ENCODE measurements at places on chromosomes 16 and 17. TPM values are rescaled to one million over a fixed set of nuclear protein-coding genes. Genes with fewer than 3 reads are reported as not detected.

DNA sequence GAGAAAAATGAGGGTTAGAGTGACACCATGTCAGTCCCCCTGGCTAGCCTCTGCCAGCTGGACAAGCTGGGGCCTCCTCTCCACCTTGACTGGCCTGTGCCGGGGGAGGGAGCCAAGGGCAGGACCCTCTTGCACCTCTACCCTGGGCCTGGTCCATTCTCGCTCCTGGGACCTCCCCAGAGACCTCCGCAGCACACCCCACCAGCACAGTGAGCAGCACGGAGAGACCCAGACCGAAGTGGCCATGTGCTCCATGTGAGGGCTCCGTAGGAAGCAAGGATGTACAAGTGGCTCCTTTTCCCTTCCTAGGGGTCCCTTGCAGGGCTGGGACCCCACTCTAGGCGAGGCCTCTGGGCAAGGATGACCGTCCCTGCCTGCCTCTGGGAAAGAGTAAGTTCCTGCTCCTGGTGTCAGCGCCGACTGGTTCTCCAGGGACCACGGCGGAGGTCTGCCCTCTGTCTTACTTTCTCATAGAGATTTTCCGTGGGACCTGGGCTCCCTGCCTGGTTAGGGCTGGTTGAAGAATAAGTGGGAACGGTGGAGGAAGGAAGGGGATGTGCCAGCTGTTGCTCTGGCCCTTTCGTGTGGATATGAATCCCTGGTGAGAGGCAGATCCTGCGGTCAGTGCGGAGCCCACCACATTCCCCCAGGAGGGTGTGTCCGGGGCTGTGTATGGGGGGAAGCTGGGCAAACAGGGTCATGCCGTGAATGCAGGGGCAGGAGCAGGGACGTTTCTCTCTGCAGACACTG is 124.2 kb downstream of the METRNL start:
- no peak for DNase-seq

DNA sequence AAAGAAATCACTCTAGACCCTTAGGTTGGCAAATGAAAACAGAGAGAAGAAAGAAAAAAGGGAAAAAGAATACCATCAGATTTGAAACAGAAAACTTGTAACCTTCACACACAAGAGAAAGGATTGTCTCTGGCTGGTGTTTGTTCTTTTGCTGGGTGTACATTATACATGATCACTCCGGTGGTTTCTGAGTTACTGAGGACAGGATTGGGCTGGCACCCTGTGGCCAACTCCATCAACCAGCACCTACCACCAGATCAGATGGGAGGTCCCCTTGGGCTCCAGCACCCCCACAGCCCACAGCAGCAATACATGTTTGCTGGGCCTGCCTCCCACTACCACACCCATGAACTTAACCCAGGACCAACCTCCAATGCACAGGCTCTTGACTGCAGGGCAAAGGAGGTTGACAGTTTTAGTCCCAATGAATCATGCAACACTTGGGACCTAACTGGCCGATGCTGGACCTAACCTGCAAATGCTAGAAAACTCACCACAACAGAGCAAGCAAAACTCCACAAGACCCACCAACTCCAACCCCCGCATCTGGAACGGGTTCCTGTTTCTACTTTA is 308.3 kb downstream of the SOX9 start:
- no peak for DNase-seq

- DNase-seq: no peak
These were observed 236.0 kb downstream of the RBFOX3 start for GRCh38 chr17:79374807-79375206.

- DNase-seq: no peak
These were observed 4.8 kb downstream of the P2RX1 start for GRCh38 chr17:3911271-3912053.

DNA sequence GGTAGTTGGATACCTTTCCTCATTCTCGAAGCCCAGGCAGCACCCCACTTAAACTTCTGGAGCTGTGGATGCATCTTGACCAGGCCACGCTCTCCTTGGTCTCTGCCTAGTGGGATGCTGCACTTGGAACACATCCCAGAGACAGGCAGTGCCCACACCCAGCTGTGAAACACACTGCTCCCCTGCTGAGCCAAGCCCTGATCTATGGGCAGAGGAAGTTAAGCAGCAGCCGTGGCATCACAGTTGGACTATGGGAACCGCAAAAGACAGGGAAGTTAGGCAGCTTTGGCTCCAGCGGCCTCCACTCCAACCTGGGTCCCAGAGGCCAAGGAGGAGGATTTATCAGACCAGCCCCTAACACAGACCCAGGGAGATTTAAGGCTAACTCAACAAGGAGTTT is 284.8 kb upstream of the CCL2 start:
- no peak for DNase-seq

CPHXL2 gene
- not detected for total RNA-seq

SOX15 gene
- total RNA-seq: 1.8 TPM

CDH3 gene
- 173 TPM for total RNA-seq

DNA sequence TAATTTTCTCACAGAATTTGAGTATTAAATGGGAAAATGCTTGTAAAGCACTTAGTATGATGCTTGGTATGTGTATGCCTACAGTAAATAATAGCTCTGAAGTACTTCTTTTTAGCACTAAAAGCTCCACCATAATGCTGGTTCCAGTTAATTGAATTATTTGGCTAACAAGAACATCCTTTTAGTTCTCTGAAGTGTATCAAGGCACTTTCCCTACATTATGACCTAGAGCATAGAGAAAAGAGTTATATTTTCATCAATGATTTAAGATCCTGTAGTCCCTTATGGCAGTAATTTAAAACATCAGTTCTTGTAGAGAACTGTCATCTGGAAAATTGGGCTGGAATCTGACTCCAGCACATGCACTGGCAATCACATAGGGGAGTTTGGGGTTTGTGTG is 21.9 kb upstream of the PHAF1 start:
- no peak for DNase-seq

- DNase-seq: no peak
These were observed 11.9 kb upstream of the TEDC2 start for GRCh38 chr16:2447920-2448583.

DNA sequence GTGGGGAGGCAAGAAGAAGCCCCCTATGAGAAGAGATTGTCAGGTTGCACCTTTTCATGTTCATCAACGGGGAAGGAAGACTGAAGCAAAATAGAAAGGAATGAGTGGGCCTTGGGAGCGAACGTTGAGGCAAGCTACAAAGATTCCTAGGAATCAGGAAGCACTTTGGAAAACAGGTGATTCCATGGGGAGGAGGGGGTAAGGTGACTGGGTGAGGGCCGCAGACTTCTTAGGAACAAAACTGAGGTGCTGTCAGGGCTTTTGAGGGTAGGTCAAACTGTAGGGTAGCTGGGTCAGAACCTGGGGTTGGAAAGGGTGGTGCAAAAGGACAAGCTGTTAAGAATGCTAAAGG is 528 bp downstream of the ITFG1 start:
- no peak for DNase-seq

TNFRSF13B gene
- not detected for total RNA-seq

- DNase-seq: no peak
These were observed 18.0 kb downstream of the CA5A start for GRCh38 chr16:87918338-87918737.

- DNase-seq: no peak
These were observed 22.5 kb upstream of the DYNLL2 start for GRCh38 chr17:58060596-58061191.

NPIPB9 gene
- 2.7 TPM for total RNA-seq

DNA sequence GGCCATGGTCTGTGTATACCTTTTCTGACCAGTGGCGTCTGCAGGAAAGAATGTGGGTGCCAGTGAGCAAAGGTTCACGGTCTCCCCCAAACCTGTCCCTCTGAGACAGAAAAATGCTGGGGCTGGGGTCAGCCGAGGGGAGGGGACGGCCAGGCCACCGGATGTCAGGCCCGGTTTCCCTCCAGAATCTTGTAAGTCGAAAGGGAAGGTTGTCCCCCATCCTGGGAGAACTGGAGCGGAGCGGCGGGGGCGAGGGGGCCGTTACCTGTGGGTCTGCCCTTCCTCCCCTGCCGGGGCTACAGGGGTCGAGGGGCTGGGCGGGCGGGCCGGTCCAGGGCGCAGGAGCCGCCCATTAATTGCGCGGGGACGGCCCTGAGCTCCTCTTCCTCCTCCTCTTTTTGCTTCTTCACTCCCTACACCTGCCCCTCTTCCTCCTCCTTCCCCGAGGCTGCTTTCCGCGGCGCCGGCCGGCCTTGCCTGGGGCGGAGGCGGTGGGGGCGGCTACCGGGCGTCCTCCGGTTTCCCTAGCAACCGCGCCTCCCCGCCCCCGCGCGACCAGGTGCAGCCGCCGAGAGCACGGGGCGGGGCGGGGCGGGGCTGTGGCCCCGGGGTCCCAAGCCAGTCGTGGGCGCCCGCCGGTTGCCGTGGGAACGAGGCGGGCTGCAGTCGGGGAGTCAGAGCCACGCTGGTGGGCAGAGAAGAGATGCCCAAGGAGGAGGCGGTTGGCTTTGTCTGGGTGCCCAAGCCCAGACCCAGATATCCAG is at the start of gene MARCHF10:
Gene MARCHF10, minus strand, starts transcription at position 503 of the 764 bp plus-strand sequence. CDS start 6,579 bp downstream, outside the sequence.
- DNase-seq: no peak

DNA sequence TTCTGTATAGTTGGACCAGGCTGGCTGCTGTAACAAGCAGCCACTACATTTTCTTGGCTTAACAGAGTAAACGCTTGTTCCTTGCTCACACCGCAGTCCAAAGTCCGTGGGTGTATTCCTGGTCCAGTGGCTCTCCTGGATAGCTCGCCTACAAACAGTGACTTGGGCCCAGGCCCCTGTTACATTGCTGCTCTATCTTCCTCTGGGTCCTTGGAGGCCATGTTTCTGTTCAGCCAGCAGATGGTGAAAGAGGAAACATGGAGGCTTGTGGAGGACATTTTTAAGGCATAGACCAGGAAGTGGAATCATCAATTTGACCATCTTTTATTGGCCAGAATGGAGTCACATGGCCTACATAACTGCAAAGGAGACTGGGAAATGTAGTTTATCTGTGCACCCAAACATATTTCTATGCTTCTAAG is 55.1 kb downstream of the ATP2C2 start:
- no peak for DNase-seq

DNA sequence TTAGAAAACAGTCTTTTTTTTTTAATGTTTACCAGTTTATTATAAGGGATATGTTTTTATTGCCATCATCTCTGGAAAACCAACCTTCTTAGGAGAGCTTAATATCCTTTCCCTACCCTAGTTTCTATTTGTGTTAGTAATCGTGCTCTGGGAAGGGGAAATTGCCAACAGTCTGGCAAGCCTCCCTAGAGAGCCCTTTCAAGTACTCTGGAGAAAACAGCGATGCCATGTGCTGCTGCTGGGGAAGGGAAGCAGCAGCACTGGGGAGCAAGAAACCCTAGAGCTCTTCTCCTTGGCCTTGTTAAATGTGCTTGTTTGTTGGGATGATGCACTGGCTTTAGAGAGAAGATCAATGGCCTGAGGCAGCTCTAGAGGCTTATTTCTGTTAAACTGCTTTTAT is 10.3 kb downstream of the RETREG3 start:
- DNase-seq: no peak

CMTM2 gene
- 0.54 TPM for total RNA-seq

RBBP6 gene
- 52.3 TPM for total RNA-seq

CA7 gene
- not detected for total RNA-seq

DNA sequence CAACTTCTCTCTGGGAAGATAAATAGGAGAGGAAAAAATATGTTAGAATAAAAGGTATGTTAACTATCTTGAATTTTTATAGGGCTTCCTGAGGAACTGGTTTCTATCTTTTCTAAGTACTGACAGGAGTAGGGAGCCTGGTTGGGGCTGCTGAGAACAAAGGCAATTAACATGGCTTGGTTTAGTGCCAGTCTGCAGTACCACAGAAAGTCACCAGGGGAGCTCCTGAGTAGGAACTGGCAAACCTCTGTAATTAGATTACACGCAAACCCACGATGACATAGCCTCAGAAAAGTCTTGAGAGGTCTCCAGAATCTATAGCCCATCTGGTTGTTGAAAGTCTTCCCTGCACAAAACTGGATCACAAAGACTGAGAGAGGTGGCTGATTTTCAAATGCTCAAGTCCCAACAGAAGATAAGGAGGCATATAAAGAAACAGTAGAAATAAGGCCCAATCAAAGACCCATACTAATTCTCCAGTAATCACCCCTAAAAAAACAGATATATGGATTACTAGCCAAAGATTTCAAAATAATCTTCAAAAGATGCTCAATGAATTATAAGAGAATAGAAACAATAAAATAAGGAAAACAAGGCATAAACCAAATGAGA is 11.7 kb upstream of the CNTNAP4 start:
- no peak for DNase-seq

DNA sequence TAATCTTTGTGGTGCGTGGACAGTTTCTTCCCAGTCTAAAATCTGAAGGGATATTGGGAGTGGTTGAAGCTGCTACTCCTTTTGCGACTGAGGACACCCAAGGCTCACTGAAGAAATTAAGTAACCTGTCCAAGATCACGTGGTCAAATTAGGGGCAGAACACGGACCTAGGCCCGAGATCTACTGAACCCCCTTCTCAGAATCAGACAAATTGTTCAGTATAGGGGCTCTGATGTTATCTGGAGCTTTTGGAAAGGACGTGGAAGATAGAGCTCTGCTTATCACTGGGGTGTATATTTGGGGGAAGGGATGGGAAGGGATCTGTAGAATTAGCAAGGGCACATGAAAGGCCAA is 857 bp downstream of the TANGO6 start:
- DNase-seq: no peak

- DNase-seq: no peak
These were observed 114.7 kb downstream of the NOG start for GRCh38 chr17:56708220-56708558.

GRCh38 chr17:17605083-17605728 is 13.7 kb upstream of the PEMT start:
- no peak for DNase-seq

DNA sequence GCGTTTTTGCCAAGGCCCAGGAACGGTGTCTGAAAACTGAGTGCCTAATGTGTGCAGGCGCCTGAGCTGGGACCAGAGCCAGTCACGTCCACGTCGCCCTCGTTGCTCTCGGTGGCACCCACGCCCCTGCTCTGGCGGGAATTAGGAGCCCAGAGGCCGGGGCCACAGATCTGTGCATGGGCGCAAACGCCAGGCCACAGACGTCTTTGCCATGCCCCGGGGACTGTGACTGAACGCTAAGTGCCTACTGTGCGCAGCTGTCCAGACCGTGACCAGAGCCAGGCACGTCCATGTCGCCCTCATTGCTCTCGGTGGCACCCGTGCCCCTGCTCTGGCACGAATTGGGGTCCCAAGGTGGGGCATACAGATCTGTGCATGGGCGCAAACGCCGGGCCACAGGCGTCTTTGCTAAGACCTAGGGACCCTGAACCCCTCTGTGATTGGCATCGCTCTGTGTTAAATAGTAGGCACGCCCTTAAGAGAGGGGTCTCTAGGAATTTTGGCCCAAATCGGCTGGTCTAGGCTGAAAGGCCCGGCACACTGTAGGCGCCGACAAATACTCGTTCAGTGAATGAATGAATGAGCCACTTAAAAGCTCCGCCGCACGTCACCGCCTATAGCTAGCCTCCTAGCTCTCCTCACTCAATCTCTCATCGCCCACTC is 827 bp upstream of the UBALD1 start:
- no peak for DNase-seq

CAPN15 gene
- total RNA-seq: 47.1 TPM

GRIN2C gene
- total RNA-seq: not detected

- no peak for DNase-seq
These were observed 36.3 kb downstream of the PECAM1 start for GRCh38 chr17:64354396-64354795.

- DNase-seq: no peak
These were observed 10.0 kb downstream of the PITPNC1 start for GRCh38 chr17:67386965-67387551.

PPP4C gene
- 139 TPM for total RNA-seq

HOXB4 gene
- total RNA-seq: 3.6 TPM

Measured in kidney epithelial cell (primary cell).